Stromal cell of bone marrow (primary cell): ENCODE measurements at places on chromosomes 4 and X.

DNA sequence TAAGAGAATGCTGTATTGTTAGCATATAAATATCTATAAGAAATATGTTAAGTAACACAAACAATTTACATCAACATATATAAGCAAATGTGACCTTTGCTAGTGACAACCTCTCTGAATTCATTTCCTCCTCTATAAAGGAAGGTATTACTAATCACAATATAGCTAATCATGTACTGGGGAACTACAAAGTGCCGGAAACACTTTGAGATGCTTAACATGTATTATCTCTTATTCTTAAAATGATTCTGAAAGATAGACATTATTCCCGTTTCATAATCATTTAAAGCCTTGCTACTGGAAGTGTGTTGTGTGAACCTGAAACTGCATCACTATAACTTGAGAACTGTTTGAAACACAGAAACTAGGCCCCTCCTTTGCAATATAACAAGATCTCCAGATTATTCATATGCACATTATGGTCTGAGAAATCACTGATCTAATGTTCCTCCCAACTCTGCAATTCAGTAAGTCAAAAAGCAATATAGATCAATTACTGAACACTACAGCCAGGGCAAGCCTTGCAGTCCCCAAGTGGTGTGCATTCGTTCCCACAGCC, 54.0 kb downstream of the KLHL8 start:
- no peak for DNase-seq

DNA sequence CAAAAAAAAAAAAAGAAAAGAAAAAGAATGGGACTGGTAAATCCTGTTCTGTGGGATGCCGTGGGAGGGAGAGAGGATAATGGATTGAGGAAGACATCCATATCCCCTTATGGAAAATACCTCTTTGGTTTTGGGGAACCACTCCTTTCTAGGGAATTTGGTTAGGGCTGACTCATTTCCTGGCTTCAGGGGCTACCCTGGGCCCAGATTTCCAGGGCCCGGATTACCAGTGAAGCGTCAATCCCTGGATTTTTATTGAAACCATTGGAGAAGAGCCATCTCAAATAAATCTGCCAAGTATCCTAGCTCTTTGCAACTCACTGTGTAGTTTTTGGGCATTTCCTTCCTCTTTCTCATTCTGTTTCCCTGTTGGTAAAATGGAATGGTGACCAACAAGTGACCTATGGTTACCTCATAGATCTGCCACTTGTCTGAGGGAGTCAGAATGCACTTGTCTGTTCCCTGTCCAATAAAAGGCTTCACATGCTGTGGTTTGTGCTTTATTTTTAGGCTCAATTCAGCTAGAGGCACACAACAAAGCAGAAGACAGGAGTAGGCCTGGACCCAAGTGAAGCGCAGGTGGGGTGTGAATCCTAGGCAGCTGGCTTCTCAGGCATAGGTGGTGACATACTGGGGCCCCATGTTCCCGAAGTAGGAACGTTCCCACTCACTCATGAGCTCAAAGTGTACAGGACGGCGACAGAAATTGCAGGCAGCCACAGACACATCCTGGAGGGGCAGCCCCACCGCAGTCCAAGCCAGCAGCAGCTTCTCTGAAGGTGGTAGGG, 8.6 kb downstream of the APEX2 start:
- DNase-seq = peak; percentile 40

DNA sequence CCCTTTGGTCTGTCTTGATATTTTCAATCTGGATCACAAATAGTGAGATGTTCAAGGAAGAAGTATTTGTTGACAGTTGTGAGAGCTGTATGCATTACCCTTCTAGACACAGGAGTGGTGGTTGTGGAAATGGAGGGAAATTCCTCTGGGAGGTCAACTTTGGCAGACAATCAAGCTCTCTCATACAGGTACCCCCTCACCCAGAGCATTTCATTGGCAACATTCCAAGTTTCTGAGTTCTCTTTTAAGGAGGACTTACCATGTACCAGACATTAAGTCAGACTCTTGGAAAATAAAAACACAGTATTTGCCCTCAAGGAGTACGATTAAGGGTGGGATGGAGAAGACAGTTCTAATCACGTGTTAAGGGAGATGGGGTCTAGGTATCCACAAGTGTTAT, 45.3 kb downstream of the KLHL15 start:
- no peak for DNase-seq

- DNase-seq = no peak
Measured at GRCh38 chr4:188620608-188621007, 481.4 kb downstream of the TRIML1 start.

DNA sequence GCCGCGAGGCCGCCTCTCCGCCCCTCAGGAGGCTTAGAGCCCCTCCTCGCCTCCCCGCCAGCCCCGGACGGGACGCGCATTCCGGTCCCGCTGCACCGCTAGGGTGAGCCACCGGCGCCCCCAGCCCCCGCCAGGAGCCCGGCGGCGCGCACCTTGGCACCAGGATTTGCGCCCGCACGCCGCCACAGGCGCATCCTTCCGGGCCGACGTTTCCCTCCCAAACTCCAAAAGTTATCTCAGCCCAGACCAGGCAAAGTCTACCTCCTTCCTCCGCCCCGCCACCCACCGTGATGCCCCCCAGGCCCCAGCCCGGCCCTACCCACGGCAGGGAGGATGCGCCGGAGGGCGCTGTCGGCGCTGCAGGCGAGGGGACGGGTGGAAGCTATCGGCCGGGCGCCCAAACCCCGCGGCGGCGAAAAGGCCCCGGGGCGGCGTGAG, 538 bp downstream of the SCML2 start:
- DNase-seq = no peak

DNA sequence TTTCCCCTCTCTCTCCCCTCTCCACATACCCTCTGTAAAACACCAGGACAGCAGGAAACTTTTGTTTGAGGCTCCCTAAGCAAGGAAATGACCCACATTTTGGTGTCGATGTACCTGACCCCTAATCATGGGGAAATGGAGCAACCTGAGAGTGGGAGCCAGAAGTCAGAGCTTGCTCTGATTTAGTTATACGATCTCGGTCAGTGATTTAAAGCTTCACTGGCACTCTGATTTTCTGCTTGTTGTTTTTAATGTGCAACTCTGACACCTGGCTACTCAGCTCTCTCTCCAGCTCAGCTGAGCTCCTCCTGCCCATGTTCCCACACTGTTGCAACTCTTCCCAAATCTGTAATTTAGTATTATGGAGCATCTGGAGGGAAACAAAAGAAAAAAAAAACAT, 408.6 kb downstream of the ADAM29 start:
- DNase-seq = no peak

DNA sequence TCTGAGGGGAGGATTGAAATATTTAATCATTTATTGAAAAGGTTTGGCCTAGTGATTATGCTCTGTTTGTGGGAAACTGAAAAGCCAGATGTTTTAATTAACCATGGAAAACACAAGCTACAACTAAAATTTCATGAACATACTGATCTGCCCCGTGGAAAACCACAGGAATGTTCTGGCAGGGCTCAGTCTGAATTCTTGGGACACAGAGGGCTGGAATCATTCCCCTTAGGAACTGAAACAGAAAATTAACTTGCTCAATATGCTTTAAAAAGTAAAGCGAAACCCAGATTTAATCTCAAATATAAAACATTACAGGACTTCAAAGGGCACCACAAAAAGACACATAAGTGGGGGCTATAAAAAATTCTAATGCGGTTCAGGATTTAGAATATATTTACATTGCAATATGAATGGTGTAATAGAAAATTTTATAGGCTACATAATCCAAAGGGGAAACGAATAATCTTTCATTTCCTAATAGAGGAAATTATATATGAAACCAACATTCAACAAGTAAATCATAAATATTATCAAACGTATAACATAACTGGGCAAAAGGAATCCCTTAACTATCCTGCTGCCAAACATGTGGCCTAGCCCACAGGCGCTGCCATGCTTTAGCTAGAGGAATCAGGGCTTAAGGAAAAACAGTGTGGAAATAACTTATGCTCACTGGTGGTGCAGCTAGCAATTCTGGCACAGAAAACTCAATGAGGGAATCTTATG, 70.9 kb downstream of the APBB2 start:
- peak; percentile 92 for DNase-seq

DNA sequence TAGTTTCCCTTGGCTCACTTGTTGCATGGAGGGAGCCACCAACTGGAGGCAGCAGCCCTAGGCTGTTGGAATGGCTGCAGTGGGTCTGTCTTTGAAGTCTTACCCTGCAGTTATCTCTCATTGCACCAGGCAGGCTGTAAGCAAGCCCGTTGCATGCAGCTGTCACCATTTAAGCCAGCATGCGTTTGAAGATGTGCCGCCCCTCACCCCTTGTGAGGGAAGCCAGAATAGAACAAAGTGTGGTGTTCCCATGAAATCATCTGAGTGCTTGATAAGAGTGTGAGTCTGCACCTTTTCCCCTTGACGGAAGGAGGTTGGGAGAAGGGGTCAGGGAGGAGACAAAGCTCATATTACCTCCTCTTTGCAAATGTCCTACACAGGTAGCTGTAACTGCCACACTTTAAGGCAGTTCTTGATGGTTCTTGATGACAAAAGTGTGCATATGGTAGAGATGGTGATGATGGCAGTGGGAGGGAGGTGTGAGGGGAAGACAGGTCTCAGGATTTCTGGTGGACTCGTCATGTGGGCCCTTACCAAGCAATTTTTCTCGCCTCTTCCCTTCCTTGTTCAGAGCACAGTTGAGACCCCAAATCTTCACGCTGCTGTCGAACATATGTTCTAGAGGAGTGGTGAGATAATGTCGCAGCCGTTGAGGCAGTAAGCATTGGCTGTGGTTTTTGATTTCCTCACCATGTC, 191.4 kb upstream of the LEF1 start:
- no peak for DNase-seq

DNA sequence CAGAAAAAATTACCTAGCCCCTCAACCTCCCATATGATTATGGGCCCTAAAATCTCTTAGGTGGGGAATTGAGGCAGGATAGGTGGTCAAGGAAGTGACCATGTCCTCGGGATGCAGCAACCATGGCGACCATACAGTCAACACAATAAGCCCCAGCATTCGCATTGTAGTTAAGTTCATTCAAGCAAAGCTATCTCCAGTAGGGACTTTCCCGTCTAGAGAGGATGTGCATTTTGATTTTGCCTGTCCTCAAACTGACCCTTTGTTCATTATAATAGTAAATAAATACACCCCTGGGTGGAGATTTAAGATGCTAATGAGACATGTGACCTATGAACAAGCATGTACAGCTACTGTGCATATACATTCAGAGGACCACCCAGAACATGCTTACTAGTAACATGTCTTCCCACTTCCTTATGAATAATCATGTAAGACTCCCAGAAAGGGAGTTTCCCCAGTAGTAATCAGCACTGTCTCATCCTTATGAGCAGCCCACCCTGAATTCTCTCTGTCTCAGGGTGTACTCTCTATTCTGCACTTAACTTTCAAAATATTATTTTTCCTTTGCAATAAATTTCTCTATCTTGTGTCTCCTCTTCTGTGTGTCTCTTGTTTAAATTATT, 74.3 kb downstream of the NUDT11 start:
- no peak for DNase-seq

- DNase-seq = no peak
Measured at GRCh38 chrX:123236859-123237258, 52.8 kb downstream of the GRIA3 start.

DNA sequence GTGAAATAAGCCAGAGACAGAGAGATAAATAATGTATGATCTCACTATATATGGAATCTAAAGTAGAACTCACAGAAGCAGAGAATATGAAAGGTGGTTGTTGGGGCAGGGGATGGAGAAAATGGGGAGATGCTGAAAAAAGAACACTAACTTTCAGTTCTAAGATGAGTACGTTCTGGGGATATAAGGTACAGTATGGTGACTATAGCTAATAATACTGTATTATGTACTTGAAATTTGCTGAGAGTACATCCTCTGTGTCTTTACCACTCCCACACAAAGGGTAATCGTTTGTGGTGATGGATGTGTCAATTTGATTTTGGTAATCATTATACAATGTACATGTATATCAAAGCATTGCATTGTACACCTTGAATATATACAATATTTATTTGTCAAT, 6.6 kb downstream of the FBXL5 start:
- DNase-seq = no peak

DNA sequence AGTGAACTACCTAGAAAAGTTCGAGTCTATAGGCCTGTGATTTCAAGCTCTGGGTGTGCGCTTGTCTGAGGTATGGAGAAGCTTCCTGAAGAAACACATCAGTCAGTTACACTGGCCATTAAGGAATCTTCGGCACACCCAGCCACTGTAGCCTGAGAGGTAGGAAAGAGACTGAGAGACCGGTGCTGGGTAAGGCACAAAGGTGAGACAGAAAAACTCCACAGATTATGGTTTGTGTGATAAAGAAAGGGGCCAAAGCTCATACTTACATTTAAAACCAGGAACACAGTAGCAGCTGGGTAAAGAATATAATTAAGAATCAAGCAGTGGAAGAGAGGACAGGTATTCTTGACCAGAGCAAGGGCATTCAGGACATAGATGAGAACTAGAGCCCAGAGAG, 74.8 kb upstream of the TTC29 start:
- no peak for DNase-seq

GRCh38 chr4:80017125-80017854, 55.7 kb downstream of the ANTXR2 start:
- peak; percentile 76 for DNase-seq

DNA sequence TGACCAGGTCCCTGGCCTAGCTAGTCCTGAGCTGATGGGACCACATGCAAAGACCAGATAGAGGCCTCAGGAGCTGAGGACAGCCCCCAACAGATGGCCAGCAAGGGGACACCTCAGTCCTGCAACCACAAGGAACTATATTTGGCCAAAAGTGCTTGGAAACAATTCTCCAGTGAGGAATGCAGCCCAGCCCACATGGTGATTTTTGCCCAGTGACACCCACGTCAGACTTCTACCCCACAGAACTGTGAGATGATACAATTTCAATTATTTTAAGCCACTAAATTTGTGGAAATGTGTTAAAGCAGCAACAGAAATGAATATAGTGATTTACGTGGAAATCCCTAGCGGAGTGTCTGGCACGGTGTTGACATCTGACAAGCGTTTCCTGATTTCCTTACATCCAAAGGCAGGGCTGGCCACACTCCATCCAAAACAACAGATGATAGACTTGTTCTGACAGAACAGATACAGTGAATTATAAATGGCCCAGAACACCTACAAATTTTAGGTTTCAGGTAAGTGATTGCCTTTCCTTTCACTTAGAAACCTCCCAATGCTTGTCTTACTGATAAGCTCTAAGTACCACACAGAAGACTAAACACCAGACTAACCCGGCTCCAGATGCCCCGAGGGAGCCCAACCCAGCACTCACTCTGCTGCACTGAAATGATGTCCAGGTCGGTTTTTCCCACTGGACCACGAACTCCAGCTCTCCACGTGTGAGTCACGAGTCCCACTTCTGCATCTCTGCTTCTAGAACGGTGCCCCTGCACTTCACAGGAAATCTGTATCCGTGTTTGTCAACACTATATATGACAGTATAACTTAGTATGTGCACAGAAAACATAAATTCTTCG, 5.8 kb downstream of the AFAP1 start:
- no peak for DNase-seq

DNA sequence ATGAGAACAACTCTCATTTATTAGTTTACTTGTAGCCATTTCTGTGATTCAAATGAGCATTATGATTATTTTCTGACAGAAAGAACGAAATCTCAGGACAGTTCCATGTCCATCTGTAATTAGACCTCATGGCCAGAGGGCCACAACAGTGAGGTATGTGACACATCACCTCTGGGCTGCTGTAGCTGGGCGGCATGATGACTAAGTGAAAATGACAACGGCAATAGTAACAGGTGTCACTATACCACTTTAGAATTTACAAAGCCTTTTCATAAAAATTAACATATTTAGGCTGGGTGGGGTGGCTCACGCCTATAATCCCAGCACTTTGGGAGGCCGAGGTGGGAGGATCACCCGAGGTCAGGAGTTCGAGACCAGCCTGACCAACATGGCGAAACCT, 252.6 kb downstream of the CBR4 start:
- DNase-seq = no peak

GRCh38 chr4:175929441-175929840, 117.4 kb upstream of the GPM6A start:
- no peak for DNase-seq
